ENCODE measurements at places on chromosomes 2 and 18. TPM values are rescaled to one million over a fixed set of nuclear protein-coding genes. Genes with fewer than 3 reads are reported as not detected.

GRCh38 chr18:76457475-76457874 is 37.6 kb downstream of the ZNF516 start:
- DNase-seq = no peak

- DNase-seq = no peak
Measured at GRCh38 chr2:145344076-145344724, 824.3 kb upstream of the ZEB2 start.

- DNase-seq = no peak
Measured at GRCh38 chr2:162914161-162914560, 75.6 kb upstream of the KCNH7 start.

DNA sequence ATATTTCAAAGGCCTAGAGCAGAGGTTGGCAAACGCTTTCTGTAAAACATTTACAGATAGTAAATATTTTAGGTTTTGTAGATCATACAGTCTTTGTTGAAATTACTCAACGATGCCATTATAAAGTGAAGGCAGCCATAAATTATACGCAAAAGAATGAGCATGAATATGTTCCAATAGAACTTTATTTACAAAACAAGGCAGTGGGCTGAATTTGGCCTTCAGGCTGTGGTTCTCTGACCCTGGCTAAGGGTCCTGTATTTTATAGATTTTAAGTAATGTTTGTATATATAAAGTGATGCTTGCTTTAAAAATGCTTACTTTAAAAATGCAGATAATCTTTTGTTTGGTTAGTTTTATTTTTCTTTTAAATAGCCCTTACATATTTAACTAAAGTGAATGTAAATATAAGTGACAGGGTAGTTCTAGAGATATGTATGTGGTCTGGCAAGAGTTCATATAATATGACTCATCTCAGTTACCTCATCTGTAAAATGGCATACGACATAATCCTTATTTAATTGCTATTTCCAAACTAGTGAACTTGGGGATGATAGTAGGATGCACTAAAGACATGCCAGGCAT is 51.7 kb upstream of the ATP5MC3 start:
- no peak for DNase-seq

GRCh38 chr18:68696937-68697336 is 18.0 kb downstream of the TMX3 start:
- no peak for DNase-seq

DNA sequence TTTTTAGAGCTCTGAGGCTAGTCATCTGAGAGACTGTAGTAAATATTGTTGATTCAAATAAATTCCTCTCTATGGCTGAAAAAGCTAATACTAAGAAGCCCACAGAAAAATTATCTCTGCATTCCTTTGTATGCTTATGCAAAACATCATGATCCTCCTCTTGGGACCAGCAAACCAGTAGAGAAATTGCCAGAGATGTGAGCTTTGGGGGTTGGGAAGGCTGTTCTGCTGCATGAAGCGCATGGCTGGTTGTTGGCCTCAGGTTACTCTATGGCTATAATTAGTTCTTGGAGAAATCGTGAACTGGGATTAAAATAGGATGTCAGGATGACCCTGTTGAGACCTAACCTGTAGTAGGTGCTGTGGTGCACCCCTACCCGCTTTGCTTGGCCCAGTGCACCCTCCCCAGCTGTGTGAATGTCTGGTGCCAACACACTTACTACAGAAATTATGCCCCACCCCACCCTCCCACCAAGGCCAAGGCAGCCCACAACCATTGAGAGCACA is 35.5 kb upstream of the C1D start:
- DNase-seq = no peak

- DNase-seq = peak; percentile 90
Measured at GRCh38 chr2:45009303-45009927, at the start of gene SIX2. TSS of gene SIX2 (minus strand) at chr2:45009452. CDS start at chr2:45009110, 342 bp downstream.

DNA sequence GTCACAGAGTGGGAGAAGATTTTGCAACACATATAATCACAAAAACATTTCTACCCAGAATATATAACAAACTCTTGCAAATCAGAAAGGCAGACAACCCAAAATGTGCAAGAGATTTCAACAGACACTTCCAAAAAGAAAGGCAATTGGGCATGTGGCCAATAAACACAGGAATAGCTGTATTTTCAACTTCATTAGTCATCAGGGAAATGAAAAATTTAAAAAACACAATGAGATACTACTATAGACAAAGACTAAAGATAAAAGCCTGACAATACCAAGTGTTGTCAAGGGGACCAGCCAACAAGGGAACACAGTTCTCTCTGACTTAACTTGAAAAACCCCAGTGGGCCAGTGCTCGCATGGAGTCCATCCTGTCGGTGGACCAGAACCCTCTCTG is 40.5 kb downstream of the MTHFD2 start:
- no peak for DNase-seq

DNA sequence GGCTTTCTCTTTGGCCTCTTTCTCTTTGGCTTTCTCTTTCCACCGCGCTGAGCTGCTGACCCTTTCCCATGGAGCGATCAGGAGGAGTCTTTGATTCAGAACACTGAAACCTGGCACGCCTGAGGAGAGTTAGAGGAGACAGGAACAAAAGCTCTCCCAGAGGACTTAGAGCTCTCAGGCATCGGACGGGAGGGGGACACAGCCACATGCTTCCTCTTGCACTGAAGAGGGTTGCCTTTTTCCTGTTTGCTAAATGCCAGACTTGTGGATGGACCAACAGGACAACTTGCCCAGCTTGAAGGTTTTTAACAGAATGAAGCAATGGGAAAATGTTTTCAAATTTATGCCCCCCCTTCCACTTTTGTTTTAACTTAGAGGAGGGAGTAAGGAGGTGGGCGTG is 3.6 kb upstream of the PTPN18 start:
- DNase-seq = no peak

GRCh38 chr18:77255426-77256105 is 5.9 kb downstream of the GALR1 start:
- DNase-seq = no peak

- DNase-seq = no peak
Measured at GRCh38 chr2:53631313-53632125, 136.1 kb upstream of the CHAC2 start.

DNA sequence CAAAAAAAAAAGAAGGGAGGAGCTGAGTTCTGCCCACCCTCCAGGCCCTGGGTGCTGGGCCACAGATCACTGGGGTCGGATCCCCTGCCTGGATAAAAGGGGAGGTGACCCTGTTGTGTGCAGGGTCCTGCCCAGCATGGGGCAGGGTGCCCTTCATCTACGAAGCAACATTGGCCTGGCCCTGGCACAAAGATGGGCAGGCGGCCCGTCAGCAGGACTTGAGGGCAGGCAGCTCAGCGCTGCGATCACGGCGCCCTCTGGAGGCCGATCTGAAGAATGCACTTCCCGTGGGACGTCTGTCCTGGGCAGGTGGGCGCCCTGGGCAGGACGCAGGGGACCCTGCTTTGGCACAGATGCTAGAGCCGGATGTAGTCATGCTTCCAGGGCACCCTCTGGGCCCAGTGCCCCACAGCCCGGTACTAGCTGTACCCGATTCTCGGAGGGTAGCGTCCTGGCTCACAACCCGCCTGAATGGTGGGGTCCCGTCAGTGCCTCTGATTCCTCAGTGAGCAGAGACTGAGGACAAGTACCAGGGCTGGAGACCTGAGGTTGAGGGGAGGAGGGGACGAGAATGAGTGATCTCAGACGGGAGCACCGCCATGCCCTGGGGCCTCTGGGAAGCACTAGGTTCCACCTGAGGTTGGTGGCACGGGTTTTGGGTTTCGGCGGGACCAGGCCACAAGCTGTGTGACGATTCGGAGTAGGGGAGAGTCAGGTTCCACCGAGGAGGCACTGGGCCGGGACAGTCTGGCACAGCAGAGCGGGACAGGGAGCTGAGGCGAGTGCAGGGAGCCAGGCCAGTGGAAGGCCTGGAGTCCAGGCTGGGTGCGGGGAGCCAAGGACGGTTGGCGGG is 18.0 kb downstream of the ARID5A start:
- peak; percentile 90 for DNase-seq

DNA sequence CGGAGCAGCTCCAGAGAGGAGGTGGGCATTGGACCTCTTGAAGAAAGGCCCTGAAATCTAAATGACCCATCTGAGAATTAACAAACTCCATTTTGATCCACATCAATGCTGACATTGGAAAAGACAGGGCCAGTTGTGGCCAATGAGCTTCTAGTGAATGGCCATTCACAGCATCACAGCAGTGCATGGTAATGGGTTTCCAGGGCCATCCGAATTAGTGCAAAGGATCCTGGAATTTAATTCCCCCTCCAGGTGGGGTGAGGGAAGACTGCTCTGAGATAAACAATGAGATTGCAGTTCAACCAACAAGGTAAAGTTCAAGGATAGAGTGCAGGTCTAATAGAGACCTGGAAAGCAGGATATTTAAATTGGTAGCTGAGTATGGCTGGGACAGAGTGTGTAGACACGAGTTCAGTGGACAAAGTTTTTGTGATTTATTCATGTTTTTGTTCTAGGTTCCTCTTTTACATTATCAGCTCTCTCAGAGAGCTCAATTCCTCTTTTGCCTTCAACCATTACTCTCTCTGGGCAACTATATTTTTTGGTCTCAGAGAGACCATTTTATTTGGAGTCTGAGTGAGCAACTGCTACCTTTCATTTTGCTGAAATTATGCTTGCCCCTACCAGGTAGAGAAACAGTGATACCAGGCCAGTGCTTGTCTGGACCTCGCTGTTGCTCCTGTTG is 5.0 kb downstream of the TACR1 start:
- DNase-seq = no peak

GRCh38 chr2:168371273-168372019 is 84.6 kb upstream of the CERS6 start:
- DNase-seq = no peak

GRCh38 chr2:149422337-149422990 is 92.1 kb downstream of the LYPD6 start:
- no peak for DNase-seq

Gene EMILIN1
- 21.0 TPM for total RNA-seq

Gene PAIP2B
- 30.7 TPM for total RNA-seq

Gene SP140L
- 4.0 TPM for total RNA-seq

Gene CEBPZOS
- 49.1 TPM for total RNA-seq

Gene ATRAID
- total RNA-seq = 131 TPM

Gene CNTNAP5
- not detected for total RNA-seq
